Cardiac septum (tissue), 1 donor: ENCODE measurements at places on chromosomes 12 and 14. TPM values are rescaled to one million over a fixed set of nuclear protein-coding genes. Genes with fewer than 3 reads are reported as not detected.

GRCh38 chr12:45089411-45090075 is 38.6 kb upstream of the DBX2 start:
- DNase-seq: no peak

DNA sequence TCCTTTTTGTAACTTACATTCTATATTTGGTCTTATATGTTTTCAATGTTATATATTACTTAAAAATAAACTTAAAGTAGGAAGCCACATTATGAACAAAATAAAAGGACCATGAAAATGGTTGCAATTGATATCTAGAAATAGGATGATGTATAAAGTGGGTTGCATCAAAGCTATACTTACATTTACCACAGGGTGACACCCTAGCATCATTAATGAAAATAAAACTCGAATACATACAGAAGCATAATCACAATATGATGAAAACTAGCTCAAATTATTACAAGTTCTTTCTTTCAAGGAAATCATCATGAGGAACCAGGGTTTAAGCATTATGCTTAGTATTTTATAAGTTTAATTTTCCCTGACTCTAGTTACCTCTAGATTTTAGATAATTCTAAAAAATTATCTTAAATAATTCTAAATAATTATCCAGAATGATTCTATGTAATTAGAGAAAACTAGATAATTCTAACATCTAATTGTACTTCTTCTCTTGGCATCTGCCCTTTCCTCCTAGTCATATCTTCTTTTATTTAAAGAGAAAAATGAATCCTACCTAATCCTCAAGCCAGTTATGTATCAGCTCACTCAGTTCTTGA is 31.2 kb downstream of the TAS2R7 start:
- DNase-seq: no peak

DNA sequence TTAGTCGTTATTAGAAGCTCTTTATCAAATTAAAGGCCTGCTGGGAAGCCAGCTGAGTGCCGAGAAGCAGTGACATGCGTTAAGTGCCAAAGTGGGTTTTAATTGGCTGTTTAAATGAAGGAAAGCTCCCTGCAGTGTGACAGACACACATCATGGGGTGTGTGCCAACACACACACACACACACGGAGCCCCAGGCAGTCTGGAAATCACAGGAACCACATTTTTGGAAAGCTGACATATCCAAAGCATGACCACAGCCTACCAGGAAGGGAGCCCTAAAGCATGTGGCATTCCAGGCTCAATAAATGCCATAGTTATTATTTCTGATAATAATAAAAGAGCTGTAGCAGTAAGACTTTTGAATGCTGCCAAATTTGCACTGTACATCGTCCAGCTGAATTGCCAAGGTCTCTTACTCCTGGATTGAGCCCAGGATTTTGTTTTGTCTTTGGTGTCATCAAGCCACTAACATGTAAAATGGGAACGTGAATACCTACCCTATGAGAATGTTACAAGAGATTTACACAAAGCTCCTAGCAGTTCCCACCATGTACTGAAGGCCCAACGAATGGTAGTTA is 135.1 kb downstream of the TMEM30B start:
- no peak for DNase-seq

GRCh38 chr14:92945544-92945943 is 22.6 kb downstream of the CHGA start:
- DNase-seq: no peak

GRCh38 chr12:109693160-109693559 is 20.5 kb upstream of the FAM222A start:
- DNase-seq: no peak

DNA sequence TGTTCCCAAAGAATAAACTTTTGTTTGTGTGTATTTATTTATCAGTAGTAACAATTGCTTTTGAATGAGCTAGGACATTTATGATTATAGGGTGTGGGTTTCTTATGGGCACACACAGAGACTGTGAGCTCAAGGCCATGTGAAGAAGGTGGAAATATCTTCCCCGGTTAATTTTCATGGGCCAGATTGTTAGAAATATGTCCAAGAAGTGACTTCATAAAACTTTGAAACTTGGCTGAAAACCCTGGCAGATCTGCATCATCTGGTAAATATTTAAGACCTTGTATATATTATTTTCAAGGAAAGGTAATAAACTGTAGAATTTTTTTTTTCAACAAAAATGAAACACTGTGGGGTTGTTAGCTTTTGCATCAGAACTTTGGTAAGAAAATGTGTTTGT is 53.5 kb upstream of the RNU6-8 start:
- DNase-seq: no peak

DNA sequence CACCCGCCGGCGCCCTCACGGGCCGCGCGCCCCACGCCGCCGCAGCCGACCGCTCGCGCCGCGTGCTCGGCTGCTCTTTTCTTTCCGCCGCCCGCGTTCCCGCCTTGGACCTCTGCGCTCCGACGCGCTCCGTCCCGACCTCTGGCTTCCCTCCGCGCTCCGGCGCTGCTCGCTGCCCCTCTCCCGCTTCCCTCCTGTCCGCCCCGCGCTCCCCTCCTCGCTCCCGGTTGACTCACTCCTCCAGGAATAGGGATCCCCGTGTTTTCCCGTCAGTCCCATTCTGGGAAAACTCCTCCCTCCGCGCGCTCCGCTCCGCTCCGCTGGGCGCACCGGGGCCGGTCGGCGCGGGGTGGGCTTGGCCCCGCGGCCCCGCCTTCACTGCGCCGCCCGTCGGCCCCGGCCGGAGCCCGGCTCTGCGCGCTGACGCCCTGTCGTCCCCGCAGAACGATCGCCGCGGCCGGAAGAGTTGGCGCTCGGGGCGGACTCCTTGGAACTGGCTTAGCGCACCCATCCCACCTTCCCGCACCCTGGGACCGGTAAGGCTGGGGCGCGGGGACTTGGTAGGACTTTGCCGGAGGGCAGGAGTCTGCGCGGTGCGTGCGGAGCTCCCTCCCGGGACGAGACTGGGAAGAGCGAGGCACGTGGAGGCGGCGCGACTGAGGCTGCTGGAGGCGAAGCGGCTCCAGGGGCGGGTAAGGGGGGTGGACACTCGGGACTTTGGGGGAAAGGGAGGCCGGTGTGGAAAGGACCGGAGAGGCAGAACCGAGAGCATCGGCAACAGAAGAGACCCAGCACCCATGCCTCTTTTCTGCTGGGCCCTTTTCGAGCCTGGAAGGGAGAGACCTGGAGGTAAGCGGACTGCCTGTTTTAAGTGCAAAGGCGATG is 550 bp downstream of the TEAD4 start:
- DNase-seq: peak; percentile 84

GRCh38 chr12:59698600-59698999 is 102.8 kb downstream of the SLC16A7 start:
- no peak for DNase-seq

DNA sequence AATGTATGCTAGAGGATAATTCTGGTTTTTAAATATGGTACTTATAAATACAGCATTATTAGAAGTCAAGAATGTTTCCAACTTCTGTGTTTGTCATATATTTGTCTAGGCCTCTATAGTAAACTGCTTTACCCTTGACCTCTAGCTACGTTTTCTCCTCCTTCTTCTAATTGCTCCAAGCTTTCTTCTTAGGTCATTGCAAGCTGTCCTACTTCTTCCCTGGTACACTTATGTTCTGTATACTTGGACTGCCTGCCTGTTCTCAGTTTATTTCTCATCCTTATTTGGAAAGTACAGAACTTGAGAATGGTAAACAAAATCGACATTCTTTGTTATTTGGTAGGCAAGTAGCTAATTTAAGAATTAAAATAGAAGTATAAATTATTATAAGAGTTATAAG is 23.9 kb upstream of the ATP2B1 start:
- DNase-seq: no peak

GRCh38 chr12:20259786-20260185 is 108.6 kb upstream of the PDE3A start:
- no peak for DNase-seq

DNA sequence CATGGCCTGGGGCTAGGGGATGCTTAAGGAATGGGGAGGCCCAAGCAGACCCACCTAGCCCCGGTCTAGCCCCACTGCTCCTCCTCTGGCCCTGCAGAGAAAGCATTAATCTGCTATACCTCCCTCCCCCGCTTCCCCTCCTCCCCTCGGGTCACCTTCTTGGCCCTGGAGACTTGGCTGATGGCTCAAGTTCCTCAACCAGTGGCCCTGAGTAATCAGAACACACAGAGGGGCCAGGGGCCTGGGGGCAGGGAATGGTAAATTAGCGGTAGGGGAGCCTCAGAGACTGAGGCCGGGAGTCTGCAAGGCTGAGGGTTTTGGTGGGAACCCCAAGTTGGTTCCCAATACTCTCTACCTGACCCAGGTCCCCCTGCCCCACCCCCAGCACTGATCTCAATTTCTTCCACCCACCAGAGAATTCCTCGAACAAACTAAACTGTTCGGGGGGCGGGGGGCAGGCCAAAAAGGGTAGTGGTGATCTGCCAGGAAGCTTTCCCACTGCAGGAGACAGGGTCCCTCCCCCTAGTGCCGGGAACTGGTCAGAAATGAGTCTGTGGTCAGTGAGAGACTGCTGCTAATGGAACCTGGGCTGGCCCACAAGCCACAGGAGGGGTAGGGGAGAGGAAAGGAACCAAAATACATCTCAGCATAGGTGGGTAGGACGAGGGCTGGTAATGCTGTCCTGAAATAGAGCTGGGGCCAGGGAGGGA is 12.8 kb upstream of the SMARCD1 start:
- DNase-seq: no peak

GRCh38 chr12:107782067-107782466 is 7.6 kb downstream of the ASCL4 start:
- DNase-seq: no peak

DNA sequence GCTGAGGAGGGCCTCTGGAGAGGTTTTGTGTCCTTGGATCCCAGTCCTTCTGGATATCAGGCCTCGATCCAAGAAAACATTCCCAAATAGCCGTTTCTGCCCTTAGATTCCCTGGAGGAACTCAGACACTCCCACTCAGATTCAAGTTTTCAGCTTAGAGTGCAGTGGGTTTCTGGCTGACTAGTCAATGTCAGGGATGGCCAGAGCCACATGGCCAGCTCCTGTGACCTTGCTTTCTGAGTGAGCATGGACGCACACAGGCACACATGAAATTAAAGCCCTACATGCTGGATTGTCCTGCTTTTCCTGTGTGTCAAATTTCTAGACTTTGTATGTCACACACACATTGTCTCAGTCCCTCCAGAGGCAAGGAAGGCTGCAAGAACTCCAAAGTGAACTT is 86.2 kb downstream of the TNFAIP2 start:
- no peak for DNase-seq

DNA sequence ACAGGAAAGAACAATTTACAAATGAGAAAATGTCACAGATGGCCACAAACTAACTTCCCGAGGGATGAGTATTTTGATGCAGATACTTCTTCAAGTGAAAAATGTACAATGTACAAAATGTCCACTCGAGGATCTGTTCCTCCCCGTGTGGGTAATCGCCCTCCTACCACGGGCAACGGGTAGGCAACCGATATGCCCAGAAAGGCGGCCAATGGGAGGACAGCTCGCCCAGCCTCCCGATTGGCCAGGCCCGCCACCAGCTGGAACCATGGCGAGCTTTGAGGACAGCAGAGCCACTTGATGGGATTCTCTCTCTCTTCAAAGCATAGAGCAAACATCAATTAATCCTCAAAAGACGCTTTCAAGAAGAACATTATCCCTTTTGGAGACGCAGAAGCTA is 42.3 kb downstream of the DPF3 start:
- DNase-seq: no peak

- no peak for DNase-seq
These were observed 147.5 kb upstream of the AVPR1A start for GRCh38 chr12:63298386-63298930.

DNA sequence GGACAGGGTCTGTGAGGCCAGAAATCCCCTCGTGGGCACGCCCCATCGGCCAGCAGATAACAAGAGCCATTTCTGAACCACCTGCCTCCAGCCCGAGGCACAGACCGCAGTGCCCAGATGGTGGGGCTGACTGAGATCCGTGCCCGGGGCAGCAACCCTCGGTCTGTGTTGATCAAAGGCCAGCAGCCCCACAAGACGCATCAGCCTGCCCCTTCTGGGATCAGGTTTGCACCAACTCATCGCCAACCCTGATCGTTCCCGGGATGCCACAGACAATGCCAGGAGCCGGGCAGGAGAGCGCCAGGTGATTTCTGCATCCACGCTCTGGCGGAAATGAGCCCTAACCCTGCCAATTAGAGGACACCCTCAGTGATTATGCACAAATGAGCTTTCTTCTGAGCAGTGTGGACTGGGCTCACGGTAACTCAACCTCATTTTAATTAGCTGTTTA is 64.5 kb downstream of the TESC start:
- peak; percentile 68 for DNase-seq

GRCh38 chr12:130338794-130339601 is 1.3 kb downstream of the PIWIL1 start:
- DNase-seq: no peak

DNA sequence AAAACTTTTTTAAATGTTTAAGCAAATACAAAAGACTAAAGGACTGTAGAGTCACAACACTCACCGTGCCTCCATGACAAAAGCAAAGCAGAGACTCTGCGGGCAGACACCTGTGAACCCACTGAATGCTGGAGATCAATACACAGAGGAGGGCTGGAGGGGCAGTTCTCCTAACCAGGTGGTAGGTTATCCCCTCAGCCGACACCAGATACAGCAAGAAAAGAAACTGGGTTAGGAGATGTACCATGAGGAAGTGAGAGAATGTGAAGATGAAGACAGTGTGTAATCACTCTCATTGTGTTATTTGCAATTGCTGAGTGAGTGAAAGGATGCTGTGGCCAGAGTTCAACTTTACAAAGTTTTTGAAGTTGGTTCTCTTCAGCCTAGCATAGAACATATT is 480.3 kb downstream of the BCL11B start:
- DNase-seq: no peak

DNA sequence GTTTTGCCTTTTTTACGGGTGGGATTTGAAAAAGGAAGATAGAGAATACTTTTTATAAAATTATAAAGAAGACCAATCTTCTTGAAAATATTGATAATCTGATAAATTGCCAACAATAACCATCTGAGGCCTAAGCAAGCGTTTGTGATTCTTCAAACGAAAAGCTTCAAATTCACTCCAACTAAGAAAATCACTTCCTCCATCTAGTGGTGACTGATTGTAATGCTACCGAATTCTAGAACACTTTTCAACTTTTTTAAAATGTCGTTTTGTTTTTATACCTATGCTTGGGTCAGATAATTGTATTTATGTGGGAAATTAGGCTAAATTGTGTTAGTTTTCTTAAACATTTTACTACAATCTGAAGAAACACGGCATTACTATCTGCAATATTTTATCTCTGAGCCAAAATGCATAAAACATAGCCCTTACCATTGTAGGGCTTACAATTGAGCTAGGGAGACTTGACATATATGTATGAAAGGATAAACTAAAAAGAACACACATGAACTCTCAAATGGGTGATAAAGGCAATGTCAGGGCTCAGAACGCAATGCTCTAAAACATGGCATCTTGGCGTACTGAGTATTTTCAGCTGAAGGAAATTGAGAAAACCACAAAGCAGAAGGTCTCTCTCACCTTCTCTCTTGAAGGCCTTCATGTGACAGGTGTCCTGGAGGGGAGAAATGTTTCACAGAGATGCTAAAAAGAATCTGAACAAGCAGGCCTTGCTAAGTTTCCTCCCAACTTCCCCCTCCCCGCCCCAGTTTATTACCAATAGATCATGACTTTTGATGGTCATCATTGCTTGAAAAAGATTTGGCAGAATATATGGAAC is 36.8 kb upstream of the G2E3 start:
- DNase-seq: no peak

Gene LARP4
- 61.9 TPM for total RNA-seq

Gene BBOF1
- total RNA-seq: 3.9 TPM

Gene PNP
- 17.4 TPM for total RNA-seq

Gene C12orf75
- 2.6 TPM for total RNA-seq

Gene TESPA1
- total RNA-seq: 0.65 TPM

Gene CARMIL3
- total RNA-seq: 0.05 TPM

Gene NAV3
- 2.9 TPM for total RNA-seq
